Thoracic aorta (tissue), 2 donors: ENCODE measurements at places on chromosomes 6 and 20. TPM values are rescaled to one million over a fixed set of nuclear protein-coding genes. Genes with fewer than 3 reads are reported as not detected.

GRCh38 chr6:43310624-43311023 is 2.0 kb upstream of the CRIP3 start:
- no peak for DNase-seq

GRCh38 chr20:10963717-10964266 is 290.0 kb upstream of the JAG1 start:
- no peak for DNase-seq

The SLC17A2 gene
- total RNA-seq = not detected

GRCh38 chr20:40232273-40232672 is 456.8 kb downstream of the MAFB start:
- DNase-seq = no peak

GRCh38 chr6:113219783-113220182 is 637.4 kb upstream of the MARCKS start:
- DNase-seq = no peak

The MMP24 gene
- total RNA-seq = 0.71 TPM

- peak; percentile 8 for DNase-seq
Measured at GRCh38 chr20:39264506-39265172, 302.5 kb downstream of the DHX35 start.

DNA sequence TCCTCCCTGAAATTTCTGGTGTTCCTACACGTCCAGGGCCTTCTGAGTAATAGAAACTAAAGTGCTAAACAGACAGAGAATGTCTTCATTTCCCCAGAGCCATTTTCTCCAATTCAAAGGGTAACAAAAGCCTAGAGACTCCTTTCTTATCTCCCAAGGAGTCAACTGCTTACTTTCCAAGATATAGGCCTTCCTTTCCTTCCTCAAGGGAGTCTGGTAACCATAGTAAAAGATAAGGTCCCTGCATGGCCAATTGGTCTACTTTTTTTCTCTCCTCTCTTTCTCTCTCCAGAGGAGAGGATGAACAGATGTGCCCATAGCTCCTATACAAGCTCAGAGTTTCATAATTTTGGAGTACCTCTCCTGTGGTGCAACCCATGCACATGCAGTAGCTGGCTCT is 185.7 kb downstream of the ASCC3 start:
- DNase-seq = no peak

The RAET1L gene
- total RNA-seq = not detected

The RAMACL gene
- 4.7 TPM for total RNA-seq

DNA sequence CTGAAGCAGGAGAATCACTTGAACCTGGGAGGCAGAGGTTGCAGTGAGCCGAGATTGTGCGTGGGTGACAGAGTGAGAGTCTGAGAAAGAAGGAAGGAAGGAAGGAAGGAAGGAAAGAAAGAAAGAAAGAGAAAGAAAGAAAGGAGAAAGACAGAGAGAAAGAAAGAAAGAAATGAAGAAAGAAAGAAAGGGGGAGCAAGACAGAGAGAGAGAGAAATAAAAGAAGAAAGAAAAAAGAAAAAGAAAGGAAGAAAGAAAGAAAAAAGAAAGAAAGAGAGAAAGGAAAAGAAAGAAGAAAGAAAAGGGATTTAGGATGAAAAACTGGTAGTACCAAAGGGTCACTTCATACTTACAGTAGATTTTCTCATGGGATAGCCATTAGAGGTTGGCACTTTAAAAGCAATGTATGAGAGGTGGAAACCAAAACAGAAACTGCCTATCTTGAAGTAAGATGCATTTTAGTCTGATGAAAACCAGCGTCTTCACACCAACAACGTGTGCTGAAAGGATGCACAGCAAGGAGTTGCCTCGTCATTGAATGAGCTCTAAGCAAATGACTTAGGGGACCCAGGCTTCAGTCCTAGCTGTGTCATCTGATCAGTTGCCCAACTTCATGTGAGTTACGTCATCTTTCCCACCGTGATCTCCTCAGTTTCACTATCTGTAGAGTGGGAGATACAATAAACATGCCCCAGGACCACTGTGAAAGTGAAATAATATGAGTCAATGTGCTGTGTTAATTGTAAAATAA is 133.9 kb upstream of the NEDD9 start:
- no peak for DNase-seq

GRCh38 chr6:56570413-56571359 is 72.0 kb downstream of the DST start:
- DNase-seq = no peak

The HEY2 gene
- 26.5 TPM for total RNA-seq

- DNase-seq = no peak
Measured at GRCh38 chr6:44561832-44562665, 174.5 kb downstream of the CDC5L start.

GRCh38 chr6:104621396-104621795 is 238.3 kb downstream of the HACE1 start:
- DNase-seq = no peak
